CD8-positive, alpha-beta memory T cell (primary cell): ENCODE measurements at places on chromosomes 12 and 14. TPM values are rescaled to one million over a fixed set of nuclear protein-coding genes. Genes with fewer than 3 reads are reported as not detected.

- no peak overlapping the region for H3K27ac ChIP-seq
- no peaks in the 10 kb centered on the region for H3K4me1 ChIP-seq
- no peak for DNase-seq
- H3K4me3 ChIP-seq: no peak overlapping the region
Measured at GRCh38 chr12:19916196-19916753, 452.1 kb upstream of the PDE3A start.

- no peak overlapping the region for H3K4me3 ChIP-seq
- no peaks in the 10 kb centered on the region for H3K27me3 ChIP-seq
- peaks cover 24% of the 10 kb centered on the region for H3K36me3 ChIP-seq
- no peak for DNase-seq
Measured at GRCh38 chr14:50107850-50108249, 8.5 kb downstream of the VCPKMT start.

MANSC4 gene
- not detected for total RNA-seq

DNA sequence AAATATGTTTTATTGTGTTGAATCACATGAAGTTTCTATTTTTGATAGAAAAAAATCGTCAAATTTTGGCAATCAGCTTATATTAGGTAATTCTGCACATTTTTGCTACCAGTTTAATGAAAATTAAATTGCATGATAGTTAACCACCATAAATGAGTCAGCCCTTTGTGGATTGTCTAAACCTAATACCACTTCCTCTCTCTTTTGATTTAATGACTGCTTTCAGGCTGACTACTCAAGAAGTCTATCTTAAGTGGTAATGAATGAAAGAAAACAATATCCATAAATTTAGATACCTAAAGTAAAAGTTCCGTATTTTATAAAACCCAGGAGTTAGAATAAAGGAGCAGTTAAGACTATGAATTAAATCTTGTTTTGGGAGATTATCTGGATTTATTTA, 450.5 kb downstream of the TMEM117 start:
- no peaks in the 10 kb centered on the region for H3K27me3 ChIP-seq
- no peak for DNase-seq
- no peak overlapping the region for H3K4me3 ChIP-seq
- H3K4me1 ChIP-seq: no peaks in the 10 kb centered on the region
- no peak overlapping the region for H3K27ac ChIP-seq

RECQL gene
- 95.1 TPM for total RNA-seq

CLEC4C gene
- total RNA-seq: not detected

DNA sequence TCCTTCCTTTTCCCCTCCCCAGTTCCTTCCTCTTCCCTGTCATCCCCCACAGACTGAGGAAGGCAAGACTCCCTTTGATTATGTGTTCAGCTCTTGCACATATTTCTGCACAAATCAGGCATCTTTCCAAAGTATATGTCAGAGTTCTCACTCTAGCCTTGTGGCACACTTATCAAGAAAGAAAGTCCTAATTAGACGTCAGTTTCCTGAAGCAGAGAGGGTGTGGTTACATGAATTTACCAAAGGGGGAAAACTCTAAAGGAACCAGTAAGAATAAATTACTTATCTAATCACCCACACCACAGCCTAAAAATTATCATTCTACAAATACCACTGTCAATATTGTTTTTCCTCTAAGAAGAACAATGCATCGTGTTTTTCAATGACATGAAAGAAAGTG, 120.7 kb upstream of the GRIP1 start:
- DNase-seq: no peak
- H3K4me3 ChIP-seq: no peak overlapping the region
- no peak overlapping the region for H3K27ac ChIP-seq

GRCh38 chr12:45189766-45190403, 26.0 kb upstream of the ANO6 start:
- no peaks in the 10 kb centered on the region for H3K36me3 ChIP-seq
- DNase-seq: no peak
- H3K4me3 ChIP-seq: no peak overlapping the region
- H3K4me1 ChIP-seq: no peaks in the 10 kb centered on the region
- no peaks in the 10 kb centered on the region for H3K27me3 ChIP-seq
